A549 treated with RU486 at 1 μM for 4 hours (cell line): ENCODE measurements at places on chromosomes 2 and 18. TPM values are rescaled to one million over a fixed set of nuclear protein-coding genes. Genes with fewer than 3 reads are reported as not detected.

Gene SNED1
- total RNA-seq, result 0.30 to 1.1 TPM (median 0.53 TPM) in 5 replicates

Gene WDSUB1
- total RNA-seq, result 5.5 to 9.5 TPM (median 7.3 TPM) in 5 replicates

Gene SCN2A
- not detected in 5 replicates for total RNA-seq

Gene RGPD3
- 0.07 to 0.19 TPM (median 0.10 TPM) in 5 replicates for total RNA-seq

Gene TMEFF2
- total RNA-seq, result 0.20 to 0.94 TPM (median 0.26 TPM) in 5 replicates

Gene DAW1
- total RNA-seq, result 2.0 to 2.9 TPM (median 2.3 TPM) in 5 replicates

Gene PLB1
- 1.1 to 2.6 TPM (median 1.9 TPM) in 5 replicates for total RNA-seq

Gene CNDP1
- total RNA-seq, result not detected in 5 replicates

Gene DPYSL5
- total RNA-seq, result 3.2 to 8.0 TPM (median 4.0 TPM) in 5 replicates

Gene PTCD3
- 57.4 to 104 TPM (median 78.9 TPM) in 5 replicates for total RNA-seq

Gene GREB1
- total RNA-seq, result 1.8 to 3.7 TPM (median 3.0 TPM) in 5 replicates

Gene UGT1A3
- 0.10 to 0.22 TPM (median 0.13 TPM) in 3 of 5 replicates, not detected in the others for total RNA-seq

Gene PLEKHA3
- 8.8 to 18.7 TPM (median 17.0 TPM) in 5 replicates for total RNA-seq

Gene CDH7
- 0.05 TPM in 1 of 5 replicates, not detected in the others for total RNA-seq

Gene SERPINB7
- 1.8 to 2.7 TPM (median 2.3 TPM) in 5 replicates for total RNA-seq

Gene CFAP221
- 0.19 to 0.72 TPM (median 0.32 TPM) in 4 of 5 replicates, not detected in the other for total RNA-seq

Gene NIF3L1
- total RNA-seq, result 37.9 to 44.1 TPM (median 41.3 TPM) in 5 replicates

Gene ARL6IP6
- 14.3 to 28.6 TPM (median 22.8 TPM) in 5 replicates for total RNA-seq

Gene EFEMP1
- total RNA-seq, result 31.1 to 51.4 TPM (median 40.9 TPM) in 5 replicates

Gene TNFAIP6
- 1.3 to 2.0 TPM (median 1.7 TPM) in 5 replicates for total RNA-seq

Gene IL1R1
- total RNA-seq, result 16.2 to 31.6 TPM (median 26.8 TPM) in 5 replicates

Gene SEC11C
- total RNA-seq, result 48.6 to 68.5 TPM (median 59.0 TPM) in 5 replicates

Gene CCDC141
- total RNA-seq, result not detected in 5 replicates

Gene LYG1
- 1.1 to 1.8 TPM (median 1.5 TPM) in 5 replicates for total RNA-seq

Gene HOXD13
- 0.15 to 0.29 TPM (median 0.16 TPM) in 5 replicates for total RNA-seq

Gene KIF1A
- 0.56 to 0.75 TPM (median 0.66 TPM) in 5 replicates for total RNA-seq

Gene ITGA6
- 22.6 to 47.4 TPM (median 46.1 TPM) in 5 replicates for total RNA-seq

Gene LIMS3
- not detected in 5 replicates for total RNA-seq

Gene OXER1
- total RNA-seq, result not detected in 5 replicates

Gene L3MBTL4
- not detected in 5 replicates for total RNA-seq

Gene LINC00305
- total RNA-seq, result not detected in 5 replicates

Gene EVX2
- total RNA-seq, result 0.02 TPM in 1 of 5 replicates, not detected in the others

Gene PELI1
- total RNA-seq, result 0.69 to 1.4 TPM (median 1.2 TPM) in 5 replicates

Gene ATOH8
- 5.2 to 7.1 TPM (median 5.9 TPM) in 5 replicates for total RNA-seq

Gene TUBA4B
- total RNA-seq, result 0.18 to 0.69 TPM (median 0.35 TPM) in 5 replicates

Gene DUSP2
- 0.14 to 0.85 TPM (median 0.51 TPM) in 5 replicates for total RNA-seq

Gene DUSP19
- total RNA-seq, result 0.17 to 0.87 TPM (median 0.45 TPM) in 5 replicates

Gene SERPINB8
- total RNA-seq, result 8.8 to 14.8 TPM (median 9.3 TPM) in 5 replicates

Gene SLC4A5
- total RNA-seq, result 0.17 to 0.68 TPM (median 0.43 TPM) in 5 replicates

Gene RAPGEF4
- total RNA-seq, result 0.11 to 0.23 TPM (median 0.12 TPM) in 5 replicates

Gene ALLC
- 0.21 TPM in 1 of 5 replicates, not detected in the others for total RNA-seq
